Upper lobe of right lung (tissue), 1 donor: ENCODE measurements at places on chromosomes 5 and 9.

- no peak for DNase-seq
Measured at GRCh38 chr5:33229216-33229615, 211.5 kb upstream of the TARS1 start.

DNA sequence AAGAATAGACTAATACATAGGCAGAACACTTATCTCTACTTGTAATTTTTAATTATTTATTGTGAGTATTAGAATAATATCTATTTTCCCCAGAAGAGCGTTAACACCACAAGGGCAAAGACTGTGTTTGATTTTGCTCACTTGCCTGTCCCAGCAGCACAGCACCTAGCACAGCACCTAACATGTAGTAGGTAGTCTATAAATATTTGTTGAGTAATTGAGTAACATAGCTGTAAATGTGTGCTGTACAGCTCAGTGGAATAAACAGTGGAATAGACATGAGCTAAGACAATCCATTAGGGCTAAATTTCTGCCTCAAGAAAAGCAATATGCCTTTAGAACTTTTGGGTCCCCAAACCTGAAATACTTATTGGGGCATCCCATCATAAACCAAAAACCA is 49.3 kb upstream of the VCAN start:
- DNase-seq, result no peak

DNA sequence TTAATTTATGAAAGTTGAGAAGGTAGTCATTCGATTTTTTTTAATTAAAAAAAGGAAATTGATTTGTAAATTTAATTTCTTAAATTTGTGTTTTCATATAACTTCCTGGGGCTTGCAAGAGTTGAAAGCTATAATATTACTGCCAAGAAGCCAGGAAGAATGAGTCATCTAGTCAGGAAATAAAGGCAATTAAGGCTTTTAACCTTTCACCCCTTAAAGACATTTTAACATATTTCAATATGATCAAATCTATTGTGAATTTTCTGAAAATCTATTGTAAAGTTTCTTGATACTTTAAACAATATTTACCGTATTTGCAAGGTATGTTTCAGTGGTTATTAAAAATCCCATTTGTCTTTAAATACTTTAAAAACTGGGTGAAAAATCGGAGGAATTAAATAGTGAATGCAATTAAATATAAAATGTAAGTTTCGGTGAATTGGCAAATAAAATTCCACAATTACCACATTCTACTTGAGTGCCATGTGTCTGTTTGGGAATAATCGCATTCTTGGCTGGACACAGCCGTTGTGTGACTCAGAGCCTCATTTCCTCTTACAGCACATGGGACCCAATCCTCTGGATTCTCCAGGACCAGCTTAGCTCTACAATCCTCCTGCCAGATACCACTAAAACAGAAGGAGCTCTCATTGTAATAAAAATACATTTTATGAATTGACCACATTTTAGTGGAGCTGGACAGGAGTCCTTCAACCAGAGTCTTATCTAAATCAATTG is 310.7 kb downstream of the HCN1 start:
- no peak for DNase-seq

- peak; percentile 50 for DNase-seq
Measured at GRCh38 chr5:1411099-1411498, 34.1 kb downstream of the SLC6A3 start.

DNA sequence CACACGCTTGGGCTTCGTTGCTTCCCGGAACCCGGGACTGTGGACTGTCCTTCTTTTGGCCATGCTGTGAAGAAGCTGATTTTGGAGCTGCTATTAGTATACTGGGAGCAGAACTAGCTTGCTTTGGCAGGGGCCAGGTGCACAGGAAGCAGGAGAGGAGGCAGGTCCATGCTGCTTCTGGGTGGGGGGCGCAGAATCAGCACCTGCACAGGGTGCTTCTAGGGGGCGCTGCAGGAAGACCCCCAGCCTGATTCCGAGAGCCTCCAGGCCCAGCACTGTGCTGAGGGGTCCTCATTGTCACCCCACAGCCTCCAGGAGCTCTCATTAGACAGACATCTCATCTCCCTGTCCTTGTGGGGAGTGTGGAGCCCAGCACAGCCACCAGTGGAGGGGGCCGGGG is 252.6 kb upstream of the IRX4 start:
- no peak for DNase-seq

GRCh38 chr5:161763571-161763970 is 78.0 kb downstream of the GABRA6 start:
- DNase-seq, result no peak

GRCh38 chr5:76696251-76696650 is 19.7 kb upstream of the F2R start:
- DNase-seq, result no peak

DNA sequence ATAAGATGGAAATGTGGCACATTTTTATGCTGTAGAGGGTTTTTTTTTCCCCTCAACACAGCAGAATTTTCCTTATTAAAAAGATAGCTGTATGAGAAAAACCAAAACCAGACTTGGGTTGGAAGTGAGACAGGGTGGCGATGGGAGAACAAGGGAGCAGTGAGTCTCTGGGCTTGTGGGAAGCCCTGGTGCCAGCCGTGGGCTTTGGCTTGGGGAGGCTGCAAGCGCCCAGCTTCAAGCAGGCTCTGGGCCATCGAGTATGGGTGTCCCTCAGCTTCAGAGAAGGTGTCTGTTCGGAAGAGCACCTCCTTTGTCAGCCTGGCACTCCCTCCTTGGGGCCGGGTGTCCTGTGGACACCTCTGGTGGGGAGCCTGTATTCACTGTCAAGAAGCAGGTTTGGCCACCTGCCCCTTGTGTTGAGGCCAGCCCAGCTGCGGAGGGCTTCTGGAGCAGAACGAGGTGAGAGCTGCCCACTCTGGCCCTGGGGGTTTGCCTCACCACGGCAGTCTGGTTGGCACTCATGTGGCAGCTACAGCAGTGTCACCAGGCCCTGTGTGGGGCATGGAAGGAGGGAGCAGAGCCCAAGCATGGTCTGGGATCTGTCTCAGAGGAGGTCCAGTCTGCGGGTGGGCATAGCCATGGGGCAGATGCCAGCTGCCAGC is 37.6 kb upstream of the ANGPTL2 start:
- DNase-seq, result peak; percentile 54

DNA sequence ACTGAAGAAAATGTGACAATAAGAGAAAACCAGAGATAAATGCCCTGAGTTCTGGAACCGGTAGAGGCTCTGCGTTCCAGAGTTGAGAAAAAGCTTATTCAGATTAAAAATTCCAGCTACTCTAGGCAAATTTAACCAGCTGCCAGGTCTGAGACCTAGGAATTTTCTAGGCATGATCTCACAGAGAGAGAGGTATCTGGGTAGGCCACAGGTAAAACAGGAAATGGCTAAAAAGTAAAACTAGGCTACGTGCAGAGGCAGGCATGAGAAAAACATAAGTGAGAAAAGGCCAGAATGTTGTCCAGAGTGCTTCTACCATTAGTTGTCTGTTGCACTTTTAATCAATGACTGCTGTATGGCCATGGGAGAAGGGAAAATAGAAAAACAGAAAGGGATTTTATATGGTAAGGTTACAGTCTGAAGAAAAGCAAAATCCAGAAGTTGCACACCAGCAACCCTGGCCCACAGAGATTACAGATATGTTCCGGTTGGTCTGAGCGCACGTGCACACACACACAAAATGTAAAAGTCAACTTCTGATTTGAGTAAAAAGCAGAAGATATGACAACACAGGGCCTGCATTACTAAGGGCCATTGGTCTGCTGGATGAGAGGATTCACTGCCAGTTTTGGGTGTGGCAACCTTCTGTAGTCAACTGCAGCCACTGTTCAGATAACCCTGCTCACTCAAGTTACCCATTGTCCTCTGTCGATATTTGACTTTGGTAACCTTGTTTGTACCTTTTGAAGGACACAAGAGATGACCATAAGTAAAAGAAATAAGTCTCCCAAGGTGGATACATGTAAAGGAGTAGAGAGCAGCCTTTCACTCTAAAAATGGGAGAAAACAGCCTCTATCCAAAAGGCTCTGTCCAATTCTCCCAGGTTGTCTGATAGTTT is 266.0 kb downstream of the DTWD2 start:
- no peak for DNase-seq

- no peak for DNase-seq
Measured at GRCh38 chr9:74935008-74935407, 17.7 kb downstream of the C9orf40 start.

DNA sequence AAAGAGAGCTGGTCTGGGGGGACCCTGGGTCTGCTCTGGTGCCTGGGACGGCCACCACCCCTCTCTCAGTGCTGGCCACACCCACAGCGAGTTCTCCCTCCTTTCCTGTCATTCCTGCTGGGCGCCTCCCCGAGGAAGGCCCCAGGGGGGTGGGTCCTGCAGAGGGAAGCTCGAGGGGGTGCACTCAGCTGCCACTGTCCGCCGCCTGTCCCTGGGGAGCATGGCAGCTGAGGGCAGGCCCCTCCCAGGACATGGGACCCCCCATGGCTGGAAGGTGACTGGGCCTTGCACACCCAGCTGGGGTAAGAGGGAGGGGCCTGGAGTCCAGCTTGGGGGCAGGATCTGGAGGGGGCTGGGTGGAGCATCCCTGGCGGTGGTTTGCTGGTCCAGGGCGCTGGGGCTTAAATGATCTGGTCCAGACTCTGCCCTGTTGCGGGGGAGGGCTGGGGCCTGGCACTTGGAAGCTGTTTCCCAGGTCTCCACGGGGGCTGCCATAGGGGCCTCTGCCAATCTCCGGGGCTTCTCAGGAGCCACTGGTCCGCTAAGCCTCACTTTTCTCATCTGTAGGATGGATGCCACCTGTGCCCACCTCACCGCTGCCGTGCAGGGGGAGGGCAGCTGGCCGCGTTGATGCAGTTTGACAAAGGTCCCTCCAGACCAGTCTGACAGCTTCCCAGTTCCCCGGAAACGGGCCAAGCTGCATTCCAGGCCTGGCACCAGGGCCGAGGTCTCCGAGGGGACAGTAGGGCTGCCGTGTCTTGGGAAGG is 6.0 kb upstream of the SLC2A6 start:
- DNase-seq, result peak; percentile 61

DNA sequence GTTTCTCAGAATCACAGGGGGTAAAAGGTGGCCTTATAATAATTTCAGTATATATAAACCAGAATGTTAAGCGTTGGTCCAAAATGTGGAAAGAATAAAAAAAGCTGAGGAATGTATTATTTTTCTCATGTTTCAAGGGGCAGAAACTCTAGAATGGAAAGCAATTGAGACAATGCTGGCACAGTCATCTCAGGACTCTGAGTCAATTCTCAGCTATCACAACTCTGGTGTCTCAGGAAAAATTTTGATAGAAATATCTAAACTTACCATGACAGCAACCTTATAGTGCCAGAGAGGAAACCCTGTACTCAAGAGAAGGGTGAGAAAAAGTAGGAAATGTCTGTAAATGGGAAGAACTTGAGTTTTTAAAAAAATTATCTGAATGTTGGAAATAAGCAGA is 1189.4 kb upstream of the NUDT12 start:
- DNase-seq, result no peak

- no peak for DNase-seq
Measured at GRCh38 chr5:149024943-149025342, 37.9 kb downstream of the SH3TC2 start.

DNA sequence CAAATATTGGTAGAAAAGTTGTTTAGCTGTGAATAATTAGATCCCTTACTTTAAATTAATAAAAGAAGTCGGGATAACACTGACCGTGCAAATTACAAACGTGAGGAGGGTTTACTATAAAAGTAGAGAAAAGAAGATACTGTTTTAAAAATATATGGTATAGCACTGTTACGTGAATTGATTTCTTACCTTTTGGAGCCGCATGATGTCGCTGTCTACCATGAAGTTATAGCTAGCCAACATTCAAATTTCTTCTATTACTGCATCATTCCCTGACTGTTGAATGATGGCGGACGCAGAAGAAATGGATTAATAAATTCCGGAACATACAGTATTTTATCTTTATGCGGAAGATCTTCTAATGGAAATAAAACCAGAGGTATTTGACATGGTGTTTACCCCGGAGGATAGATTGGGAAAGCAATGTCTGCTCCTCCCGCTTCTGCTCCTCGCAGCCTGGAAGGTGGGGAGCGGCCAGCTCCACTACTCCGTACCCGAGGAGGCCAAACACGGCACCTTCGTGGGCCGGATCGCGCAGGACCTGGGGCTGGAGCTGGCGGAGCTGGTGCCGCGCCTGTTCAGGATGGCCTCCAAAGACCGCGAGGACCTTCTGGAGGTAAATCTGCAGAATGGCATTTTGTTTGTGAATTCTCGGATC is at the start of gene PCDHA6:
PCDHA6 (plus strand) TSS at position 257 of the 658 bp plus-strand sequence; CDS start at position 389, 132 bp downstream.
- DNase-seq, result no peak

GRCh38 chr5:171541341-171541776 is 121.9 kb downstream of the FGF18 start:
- no peak for DNase-seq
